T-cell (primary cell): ENCODE measurements at places on chromosomes 2 and 18.

GRCh38 chr2:215948051-215948450 lies 65.3 kb downstream of the MREG start:
- DNase-seq = no peak

- no peak for DNase-seq
Measured at GRCh38 chr2:42046819-42047487, 868 bp upstream of the PKDCC start.

DNA sequence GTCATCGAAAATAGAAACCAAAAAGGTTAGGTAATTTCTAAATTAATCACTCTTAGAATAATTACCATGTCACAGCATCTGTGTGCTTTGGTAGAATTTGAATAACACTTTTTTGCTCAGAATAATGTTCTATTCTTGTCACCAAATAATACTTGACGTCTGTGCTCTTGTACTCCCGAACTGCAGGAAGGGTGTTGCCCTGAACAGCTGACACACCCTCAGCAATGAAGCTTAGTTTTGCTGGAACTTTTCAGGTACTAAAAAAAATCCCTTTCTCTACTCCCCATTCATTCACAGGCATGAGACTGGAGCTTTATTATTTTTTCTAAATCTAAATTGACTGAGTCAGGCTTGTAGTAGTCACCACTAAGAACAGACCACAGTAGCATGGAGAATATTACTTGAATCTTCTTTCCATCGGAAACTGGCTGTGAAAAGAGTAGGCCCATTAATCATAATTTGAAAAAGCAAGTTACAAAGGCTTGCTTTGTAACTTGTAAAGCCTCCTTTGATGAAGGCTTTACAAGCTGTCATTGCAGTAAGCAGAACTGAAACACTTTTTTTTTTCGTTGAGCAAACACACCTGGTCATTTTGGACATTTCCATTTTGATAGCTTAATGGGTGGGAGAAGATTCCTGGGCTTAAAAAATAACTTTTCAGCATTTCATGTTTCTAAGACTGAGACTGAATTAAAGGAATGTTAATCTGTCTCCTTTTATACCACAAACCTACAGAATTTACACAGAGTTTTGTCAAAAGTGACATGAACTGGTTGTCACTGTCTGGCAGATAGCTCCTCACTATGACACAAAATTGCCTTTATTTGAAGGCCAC lies 70.3 kb upstream of the PELI1 start:
- no peak for DNase-seq

- no peak for DNase-seq
Measured at GRCh38 chr18:55699233-55699765, 111.3 kb upstream of the TCF4 start.

- no peak for DNase-seq
Measured at GRCh38 chr18:32042337-32042736, 23.7 kb downstream of the RNF125 start.

- DNase-seq = no peak
Measured at GRCh38 chr2:45009928-45010701, 863 bp upstream of the SIX2 start.

GRCh38 chr2:70789304-70790135 lies 923 bp downstream of the FIGLA start:
- DNase-seq = peak; percentile 38

- no peak for DNase-seq
Measured at GRCh38 chr2:197672371-197672893, 3.0 kb downstream of the RFTN2 start.

DNA sequence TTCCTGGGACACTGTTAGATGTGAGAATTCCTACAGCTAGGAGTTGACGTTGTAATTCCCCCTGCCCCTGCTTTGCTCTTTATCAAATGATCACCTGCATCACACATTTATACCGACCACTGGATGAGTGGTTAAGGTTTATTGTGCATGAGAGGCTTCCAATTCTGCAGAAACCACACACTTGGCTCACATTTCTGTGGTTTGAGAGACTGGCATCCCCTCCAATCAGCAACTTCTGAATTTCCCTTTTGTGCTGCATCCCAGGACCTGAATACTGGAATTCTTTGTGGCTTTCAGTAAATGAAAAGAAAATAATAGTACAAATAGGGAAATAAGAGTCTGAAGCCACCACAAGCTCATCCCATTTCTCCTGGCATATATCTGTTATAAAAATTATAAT lies 628.7 kb upstream of the PIK3C3 start:
- no peak for DNase-seq

DNA sequence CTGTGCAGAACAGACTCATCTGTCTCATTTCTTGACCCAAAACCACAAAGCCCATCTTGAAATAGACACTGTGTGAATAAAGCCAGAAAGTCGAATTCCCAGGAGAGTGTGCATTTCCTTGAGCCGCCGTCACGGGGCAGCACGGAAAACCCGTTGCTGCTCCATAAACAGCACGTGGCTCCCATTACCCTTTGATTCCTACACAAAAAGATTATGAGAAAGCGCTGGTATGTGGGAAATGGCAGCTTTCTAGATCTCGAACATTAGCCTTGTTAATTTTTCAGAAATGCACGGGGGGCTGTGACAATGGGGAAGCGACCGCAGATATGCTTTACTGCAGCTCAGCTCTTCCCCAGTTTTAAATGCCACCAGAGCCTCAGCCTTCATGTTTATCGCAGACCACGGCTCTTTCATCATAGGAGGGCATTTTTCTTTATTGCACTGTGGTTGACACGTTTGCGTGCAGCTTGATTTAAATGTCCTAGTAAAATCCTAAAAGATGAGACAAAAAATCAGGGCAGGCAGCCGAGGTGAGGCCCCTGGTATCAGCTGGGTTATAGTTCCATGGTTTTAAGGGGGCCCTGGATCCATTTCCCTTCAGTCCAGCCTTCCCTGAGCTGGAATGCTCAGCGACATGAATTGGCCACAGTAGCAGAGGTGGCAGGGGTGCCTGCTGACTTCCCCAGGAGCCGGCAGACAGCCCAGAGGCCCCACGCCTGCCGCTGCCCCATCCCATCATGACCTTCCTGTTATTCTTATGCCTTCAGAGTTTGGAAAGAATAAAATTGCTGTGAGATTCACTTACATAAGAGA lies 249.3 kb downstream of the NDUFA10 start:
- no peak for DNase-seq

DNA sequence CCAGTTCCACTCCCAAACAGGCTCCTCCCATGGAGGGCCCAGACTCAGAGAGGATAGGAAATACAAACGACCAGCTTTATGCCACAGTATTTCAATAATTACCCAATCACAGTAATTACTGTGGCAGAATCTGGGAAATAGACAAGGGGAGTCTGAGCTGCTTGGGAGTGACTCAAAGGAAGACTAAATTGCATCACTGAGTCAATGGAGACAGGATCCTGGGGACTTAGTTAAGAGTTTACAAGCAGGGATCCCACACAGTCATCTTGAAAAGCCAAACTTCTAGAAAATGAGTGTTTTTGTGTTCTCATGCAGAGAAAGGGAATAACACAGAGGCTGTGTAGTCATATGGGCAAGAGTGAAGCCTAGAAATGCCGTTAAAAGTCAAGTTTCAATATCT lies 1142.1 kb downstream of the CNTNAP5 start:
- DNase-seq = no peak

GRCh38 chr2:205463466-205464025 lies 218.8 kb upstream of the NRP2 start:
- DNase-seq = no peak

- DNase-seq = no peak
Measured at GRCh38 chr18:51907687-51908597, 432.1 kb upstream of the DCC start.

- peak; percentile 33 for DNase-seq
Measured at GRCh38 chr2:112155331-112156151, 17.4 kb downstream of the FBLN7 start.

DNA sequence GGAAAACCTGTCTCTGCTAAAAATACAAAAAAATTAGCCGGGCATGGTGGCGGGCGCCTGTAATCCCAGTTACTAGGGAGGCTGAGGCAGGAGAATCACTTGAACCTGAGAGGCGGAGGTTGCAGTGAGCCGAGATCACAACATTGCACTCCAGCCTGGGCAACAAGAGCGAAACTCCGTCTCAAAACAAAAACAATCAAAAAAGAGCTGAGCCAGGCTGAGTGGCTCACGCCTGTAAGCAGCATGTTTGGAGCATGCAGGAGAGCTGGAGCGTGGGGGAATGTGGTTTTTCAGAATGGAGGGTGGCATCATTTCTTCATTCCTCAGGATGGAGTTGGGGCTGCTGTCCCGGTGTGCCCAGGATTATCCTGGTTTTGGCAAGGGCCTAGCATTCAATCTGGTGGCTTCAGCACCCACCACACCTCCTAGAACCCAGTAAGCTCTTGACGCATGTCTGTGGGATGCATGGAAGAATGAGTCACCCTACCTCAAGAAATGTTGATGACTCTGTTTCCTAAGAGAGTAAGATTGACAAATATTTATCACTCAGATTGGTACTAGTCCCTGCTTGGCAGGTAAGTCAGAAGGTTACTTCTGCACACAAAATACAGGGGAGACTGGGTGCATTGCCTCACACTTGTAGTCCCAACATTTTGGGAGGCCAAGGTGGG lies 90.2 kb upstream of the ODC1 start:
- no peak for DNase-seq

- no peak for DNase-seq
Measured at GRCh38 chr2:231211486-231211885, 13.1 kb downstream of the ARMC9 start.

DNA sequence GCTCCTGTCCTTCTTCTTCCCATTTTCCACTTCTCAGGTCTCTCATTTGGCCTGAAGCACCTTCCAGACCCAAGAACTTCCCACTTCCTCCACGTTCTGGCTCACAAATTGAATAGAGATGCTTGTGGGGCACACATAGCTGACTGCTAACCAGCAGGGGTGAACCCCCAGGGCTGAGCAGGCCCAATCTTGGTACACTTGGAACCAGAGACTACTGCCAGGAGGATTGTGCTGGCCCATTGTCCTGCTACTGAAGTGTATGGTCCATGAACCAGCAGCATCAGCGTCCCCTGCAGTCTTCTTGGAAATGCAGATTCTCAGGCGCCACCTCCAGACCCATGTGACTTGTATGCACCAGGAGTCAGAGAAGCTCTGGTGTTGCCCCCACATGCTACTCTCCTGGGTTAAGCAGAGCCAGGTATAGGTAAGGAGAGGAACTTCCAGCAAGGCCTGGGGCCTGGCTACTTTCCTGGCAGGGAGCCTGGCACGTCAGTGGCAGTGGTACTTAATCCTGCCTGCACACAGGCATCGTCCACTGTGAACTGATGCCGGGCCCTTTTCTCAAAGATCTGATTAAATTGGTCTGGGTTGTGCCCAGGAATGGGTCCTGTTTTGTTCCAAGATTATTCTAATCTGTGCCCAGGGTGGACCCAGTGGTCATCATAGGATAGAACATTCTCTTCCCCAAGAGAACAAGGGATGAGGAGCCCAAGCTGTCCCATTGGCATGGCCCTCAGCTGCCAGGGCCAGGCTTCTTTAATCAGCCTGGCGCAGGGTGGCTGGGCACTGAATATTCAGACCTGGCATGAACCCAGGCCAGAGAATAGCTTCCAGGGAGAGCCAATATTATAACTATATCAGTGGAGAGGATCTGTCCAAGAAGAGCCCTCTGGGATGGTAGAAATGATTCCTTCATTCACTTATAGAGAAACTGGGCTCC lies 248.7 kb downstream of the SOX11 start:
- DNase-seq = no peak

GRCh38 chr2:117997872-117998454 lies 15.9 kb downstream of the CCDC93 start:
- no peak for DNase-seq

- no peak for DNase-seq
Measured at GRCh38 chr2:179932786-179933185, 71.4 kb upstream of the ZNF385B start.

DNA sequence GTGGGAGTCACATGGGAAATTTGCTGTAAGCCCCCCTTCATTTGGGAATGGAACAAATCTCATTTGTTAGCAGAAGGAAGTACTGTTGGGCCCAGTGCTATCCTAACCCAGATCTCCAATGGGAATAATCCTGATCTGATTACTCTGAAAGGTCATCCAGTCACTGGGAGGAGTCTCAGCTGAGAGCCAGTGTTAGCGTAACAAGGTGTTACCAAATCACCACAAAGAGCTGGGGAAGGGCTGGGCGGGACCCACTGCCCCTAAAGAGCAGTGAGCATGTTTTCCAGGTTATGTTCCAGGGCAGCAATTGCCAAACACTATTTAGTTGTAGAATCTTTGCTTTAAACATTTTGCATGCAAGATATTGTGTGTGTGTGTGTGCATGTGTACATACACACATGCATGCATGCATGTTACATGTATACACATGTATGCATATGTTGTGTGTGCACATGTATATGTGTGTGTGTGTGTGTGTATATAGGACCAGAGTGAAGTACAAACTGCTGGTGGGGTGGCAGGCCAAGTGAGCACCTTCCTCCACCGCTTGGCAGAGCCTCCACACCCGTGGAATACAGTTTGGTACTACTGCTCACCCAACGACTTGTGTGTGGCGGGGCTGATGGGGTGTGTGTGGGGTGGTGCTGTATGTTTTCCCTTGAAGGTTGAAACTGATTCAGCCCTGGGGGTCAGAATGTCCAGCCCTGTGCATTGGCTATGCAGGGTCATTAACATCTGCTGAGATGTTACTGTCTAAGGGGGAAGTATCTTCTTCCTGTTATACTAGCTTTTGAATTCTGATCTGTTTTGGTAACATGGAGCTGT lies 15.2 kb downstream of the INPP5D start:
- DNase-seq = no peak

DNA sequence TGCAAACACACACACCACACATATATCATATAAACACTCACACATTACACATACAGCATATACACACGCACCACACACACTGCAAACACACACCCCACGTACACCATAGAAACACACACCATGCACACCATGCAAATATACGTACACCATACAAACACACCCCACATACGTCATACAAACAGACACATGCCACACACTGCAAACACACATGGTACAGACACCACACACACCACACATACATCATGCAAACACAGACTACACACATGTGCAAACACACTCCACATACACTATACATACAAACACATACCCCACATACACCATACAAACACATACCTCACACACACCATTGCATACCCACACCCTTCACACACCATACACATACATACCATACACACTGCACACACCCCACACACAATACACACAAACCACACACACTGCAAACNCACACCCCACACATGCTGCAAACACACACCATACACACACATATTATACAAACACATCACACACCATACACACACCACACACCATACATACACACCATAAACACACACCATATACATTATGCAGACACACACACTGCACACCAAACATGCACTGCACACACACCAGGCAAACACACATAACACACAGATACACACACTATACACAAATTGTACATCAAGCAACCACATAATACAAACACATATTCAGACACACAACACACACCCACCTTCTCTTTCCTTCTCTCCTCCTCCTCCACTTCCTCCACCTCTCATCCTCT lies 120.4 kb downstream of the SEPTIN10 start:
- no peak for DNase-seq

GRCh38 chr2:3214806-3215404 lies 162.7 kb downstream of the EIPR1 start:
- no peak for DNase-seq
